ENCODE measurements at places on chromosomes 1 and 21.

DNA sequence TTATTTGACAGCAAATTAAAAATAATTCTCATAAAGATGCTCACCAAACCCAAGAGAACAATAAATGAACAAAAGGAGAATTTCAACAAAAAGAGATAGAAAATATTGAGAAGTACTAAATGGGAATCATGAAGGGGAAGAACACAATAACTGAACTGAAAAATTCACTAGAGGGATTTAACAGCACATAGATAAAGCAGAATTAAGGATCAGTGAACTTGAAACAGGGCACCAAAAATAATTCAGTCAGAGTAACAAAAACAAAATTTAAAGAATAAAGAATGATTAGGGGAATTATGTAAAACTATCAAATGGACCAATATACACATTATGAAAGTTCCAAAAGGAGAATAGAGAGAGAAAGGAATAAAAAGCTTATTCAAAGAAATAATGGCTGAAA is 7.8 kb downstream of the ADAM30 start:
- DNase-seq, result no peak

- no peak for DNase-seq
These were observed 488.4 kb upstream of the ADGRL2 start for GRCh38 chr1:81312272-81312754.

DNA sequence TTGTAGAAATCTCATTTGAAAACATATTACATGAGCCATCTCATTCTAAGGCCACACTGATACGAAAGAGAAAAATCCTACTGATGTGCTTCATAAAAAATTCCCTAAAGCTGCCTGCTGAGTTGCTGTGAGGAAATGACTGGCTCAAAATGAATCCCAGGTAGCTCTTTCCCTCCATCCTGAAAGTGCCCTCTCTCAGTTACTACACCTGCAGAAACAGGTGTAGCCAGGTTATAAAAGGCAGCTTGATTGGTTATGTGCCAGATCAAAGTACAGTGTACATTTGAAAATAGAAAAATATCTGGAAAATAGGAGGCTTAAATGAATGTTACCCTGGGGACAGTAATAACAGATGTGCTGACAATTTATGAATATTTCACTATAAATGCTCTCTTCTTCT is 833.4 kb upstream of the ADGRL4 start:
- DNase-seq, result no peak

- DNase-seq, result no peak
These were observed 84.9 kb downstream of the KIF14 start for GRCh38 chr1:200535605-200536004.

- DNase-seq, result no peak
These were observed 150.3 kb downstream of the NUF2 start for GRCh38 chr1:163471779-163472650.

DNA sequence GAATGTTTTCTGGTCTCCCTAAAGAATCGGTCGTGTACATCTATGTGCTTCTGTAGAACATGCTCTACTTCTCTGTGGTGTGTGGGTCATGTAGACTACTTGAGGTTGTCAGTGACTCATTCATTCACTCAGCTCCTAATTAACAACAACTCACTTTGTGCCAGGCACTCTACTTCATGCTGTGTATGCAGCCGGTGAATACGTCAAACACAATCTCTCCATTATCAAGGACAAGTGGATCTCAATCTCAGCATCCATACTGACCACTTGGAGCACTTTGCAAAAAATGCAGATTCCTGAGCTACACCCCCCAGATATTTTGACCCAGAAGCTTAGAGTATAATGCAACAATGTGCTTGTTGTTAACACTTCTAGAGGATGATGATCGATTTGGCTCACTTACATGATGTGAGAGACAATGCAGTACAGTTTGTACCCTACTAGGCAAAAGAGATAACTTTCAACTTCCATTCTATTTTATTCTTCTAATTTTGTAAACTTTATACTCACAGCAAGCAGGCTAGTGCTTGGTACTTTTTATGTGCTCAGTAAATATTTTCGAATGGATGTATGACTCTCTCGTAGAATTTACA is 508.6 kb upstream of the ADAMTS5 start:
- DNase-seq, result no peak

- DNase-seq, result no peak
These were observed 21.5 kb downstream of the TUT4 start for GRCh38 chr1:52531249-52531872.

GRCh38 chr21:17128132-17128531 is 384.7 kb upstream of the CXADR start:
- DNase-seq, result no peak

- DNase-seq, result no peak
These were observed 39.6 kb upstream of the C21orf91 start for GRCh38 chr21:17858747-17859146.

GRCh38 chr1:34879230-34879629 is 19.7 kb upstream of the SMIM12 start:
- no peak for DNase-seq

- DNase-seq, result no peak
These were observed 142.7 kb upstream of the SERTAD4 start for GRCh38 chr1:210089855-210090254.

GRCh38 chr21:27772816-27773215 is 805.9 kb upstream of the ADAMTS5 start:
- DNase-seq, result no peak

- DNase-seq, result no peak
These were observed 27.8 kb upstream of the VAMP3 start for GRCh38 chr1:7743346-7743745.

GRCh38 chr1:67754526-67754920 is 69.5 kb downstream of the GADD45A start:
- DNase-seq, result no peak

DNA sequence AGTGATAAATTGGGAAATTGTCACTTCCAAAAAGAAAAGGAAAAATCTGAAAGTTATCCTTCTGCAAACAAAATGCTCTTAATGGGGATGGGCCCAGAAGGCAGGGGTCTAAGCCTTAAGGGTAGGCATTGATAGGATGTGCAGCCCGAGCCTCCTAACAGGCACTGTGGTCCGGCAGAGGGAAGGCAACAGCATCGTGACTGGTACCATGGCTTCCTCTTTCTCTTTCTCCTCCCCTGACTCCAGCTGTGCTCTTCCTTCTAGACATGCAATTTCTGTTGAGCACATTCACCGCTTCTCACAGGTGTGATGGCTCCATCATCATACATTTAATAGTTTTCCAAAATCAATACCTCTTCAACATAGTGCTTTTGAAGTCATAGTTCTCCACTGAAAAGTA is 91.5 kb downstream of the SELENOF start:
- no peak for DNase-seq

DNA sequence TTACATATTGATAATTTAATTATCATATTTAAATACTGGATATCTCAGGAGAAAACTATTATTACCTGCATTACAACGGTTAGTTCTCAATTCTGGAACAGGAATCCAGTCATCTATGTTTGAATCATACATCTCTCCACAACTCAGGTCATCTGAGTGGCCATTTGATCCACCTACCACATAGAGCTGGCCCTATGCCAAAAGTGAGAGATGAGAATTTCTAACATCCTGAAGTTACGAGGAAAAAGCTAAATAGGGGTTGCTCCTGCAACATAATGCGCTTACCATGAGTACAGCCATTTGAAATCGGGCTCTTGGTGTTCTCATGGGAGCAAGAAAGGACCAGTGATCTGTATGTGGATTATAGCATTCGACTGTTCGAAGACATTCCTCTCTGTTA is 16.9 kb downstream of the IVNS1ABP start:
- no peak for DNase-seq

- DNase-seq, result no peak
These were observed 109.8 kb downstream of the JAK1 start for GRCh38 chr1:64856553-64856952.

DNA sequence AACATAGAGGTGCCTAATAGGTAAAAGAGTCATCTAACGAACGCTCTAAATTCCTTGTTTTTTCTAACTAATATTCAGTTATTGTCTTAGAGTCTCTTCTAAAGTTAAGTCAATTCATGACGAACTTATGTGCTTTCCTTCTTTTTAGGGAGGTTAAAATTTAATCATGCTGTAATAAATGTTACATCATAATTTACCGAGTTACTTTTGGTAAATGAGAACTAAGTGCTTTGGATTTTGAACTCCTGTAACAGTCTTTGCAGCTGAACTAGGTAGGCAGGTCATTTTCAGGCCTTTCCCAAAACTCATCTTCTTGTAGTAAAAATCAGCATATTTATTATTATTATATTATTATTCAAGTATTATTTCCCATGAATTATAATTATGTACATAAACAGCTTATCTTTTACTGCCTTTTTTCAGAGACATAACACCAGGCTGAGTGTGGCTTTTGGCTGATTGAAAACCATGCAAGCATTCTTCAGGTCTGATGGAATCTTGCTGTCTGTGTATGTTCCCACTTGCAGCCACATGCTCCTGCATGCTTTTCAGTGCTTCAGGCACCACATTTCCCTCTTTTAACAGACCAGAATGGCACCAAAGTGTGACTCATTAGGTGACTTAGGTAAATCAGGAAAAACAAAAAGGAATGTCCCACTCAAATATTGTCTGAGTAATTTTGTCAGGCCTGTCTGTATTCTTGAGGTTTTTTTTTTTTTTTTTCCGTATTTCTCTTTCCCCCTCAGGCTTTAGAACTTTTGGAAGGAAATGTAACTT is 81.0 kb upstream of the CD55 start:
- DNase-seq, result no peak

GRCh38 chr1:156949127-156949526 is 28.7 kb downstream of the LRRC71 start:
- no peak for DNase-seq

- DNase-seq, result no peak
These were observed 238.0 kb downstream of the NTNG1 start for GRCh38 chr1:107378866-107379265.

DNA sequence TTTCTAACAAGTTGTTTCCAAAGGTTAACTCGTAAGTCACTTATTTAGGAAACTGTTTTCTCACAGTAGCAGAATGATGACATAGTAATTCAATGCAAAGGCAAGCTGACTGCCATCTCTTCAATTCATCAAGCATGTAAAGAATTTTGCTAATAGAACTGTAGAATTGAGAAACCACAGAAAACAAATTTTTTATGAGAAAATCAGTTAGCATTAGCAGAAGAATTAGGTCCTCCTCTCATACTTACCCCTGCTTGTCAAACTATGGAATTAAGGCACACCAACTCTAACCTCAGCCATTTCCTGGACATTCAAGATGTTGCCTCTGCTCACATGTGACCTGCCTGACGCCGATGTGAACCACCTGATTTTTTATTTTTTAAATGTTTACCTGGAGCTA is 115.2 kb downstream of the LRRC40 start:
- no peak for DNase-seq

DNA sequence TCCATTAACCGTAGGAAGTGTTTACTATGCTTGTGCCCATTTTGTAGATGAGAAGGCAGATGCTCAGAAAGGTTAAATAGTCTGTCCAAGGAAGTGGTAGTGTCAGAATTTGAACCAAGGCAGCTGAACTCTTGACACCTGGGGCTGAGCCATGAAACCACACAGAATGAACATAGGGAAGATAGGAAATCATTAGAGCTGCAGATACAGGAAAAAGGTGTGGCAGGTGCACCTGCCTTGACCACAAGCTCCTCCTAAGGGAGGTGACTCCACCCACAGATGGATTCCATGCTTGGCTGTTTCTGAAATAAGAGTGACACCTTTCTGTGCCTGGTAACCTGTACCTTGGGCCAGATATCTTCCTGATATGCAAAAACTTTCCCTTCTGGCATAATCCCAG is 69.9 kb upstream of the IGSF21 start:
- DNase-seq, result no peak

DNA sequence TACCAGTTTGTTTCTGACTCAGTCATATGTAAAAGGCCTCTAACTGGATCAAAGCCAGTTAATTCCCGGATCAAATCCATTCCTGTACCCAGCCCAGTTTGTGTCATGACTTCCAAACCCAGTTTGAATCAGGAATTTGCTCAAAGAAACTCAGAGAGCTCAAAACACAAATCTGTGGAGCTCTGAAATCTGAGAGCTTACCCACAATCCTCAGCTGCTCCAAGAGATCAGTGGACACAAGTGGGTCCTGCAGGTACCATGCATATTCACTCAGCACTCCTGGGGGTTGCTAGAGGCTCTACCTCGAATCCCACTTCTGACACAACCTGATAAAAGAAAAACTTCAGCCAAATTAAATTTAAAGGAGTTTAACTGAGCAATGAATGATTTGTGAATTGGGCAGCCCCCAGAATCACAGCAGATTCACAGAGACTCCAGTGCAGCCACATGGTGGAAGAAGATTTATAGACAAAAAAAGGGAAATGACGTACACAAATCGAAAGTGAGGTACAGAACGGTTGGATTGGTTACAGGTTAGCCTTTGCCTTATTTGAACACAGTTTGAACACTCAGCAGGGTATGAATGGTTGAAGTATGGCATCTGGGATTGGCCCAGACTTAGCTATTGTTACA is 11.9 kb upstream of the MRPL55 start:
- no peak for DNase-seq

- no peak for DNase-seq
These were observed 4.5 kb upstream of the TRIM11 start for GRCh38 chr1:228411121-228411520.

DNA sequence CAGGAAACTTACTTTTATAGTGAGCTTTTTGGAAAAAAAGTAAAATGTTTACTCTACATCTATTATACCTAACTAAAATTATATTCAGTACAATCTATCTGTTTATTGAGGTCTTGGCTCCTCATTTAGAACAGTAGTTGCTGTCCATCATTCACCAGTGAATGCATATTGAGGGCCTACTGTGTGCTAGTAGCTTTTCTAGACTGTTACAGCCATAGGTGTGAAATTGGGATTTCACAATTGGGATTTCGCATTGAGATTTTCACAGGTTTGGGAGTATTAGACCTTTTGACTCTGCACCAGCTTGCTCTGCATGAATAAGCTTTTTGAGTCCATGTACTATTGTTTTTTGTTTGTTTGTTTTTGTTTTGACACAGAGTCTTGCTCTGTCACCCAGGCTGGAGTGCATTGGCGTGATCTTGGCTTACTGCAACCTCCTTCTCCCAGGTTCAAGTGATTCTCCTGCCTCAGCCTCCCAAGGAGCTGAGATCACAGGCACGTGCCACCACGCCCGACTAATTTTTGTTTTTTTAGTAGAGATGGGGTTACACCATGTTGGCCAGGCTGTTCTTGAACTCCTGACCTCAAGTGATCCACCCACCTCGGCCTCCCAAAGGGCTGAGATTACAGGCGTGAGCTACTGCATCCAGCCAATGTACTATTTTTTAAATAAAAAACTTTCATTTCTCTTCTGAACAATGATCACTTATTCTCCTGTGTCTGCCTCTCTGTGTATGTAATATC is 47.2 kb upstream of the ERRFI1 start:
- no peak for DNase-seq

DNA sequence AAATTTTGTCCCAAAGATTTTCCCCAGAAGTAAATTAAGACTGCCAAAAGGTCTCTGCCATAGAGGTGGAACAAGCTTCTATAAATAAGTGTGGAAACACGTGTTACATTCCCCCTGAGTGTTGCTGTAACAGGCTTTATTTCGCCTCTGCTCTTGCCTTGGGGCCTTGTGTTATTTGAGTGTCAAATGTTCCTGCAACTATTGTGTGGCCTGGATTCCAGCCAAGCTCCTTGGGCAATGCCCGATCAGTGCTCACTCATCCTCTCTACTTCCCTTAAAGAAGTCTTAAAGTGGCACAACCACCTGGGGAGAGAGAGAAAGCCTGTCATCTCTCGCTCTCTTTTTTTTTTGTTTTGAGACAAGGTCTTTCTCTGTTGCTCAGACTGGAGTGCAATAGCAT is 156.7 kb downstream of the NR5A2 start:
- no peak for DNase-seq

- DNase-seq, result no peak
These were observed 177.8 kb downstream of the PSMG1 start for GRCh38 chr21:39005502-39005787.

GRCh38 chr1:239417221-239417620 is 30.9 kb downstream of the CHRM3 start:
- no peak for DNase-seq

All from stimulated activated CD8-positive, alpha-beta memory T cell treated with anti-CD3 and anti-CD28 coated beads, Interleukin-4, amount 100 ng/mL, for 4 hours (primary cell).